Stimulated activated CD4-positive, alpha-beta T cell treated with anti-CD3 and anti-CD28 coated beads, Interleukin-15, amount 100 ng/mL, for 1 hour (primary cell): ENCODE measurements at places on chromosomes 13 and 19.

- no peak for DNase-seq
Measured at GRCh38 chr13:89550938-89551337, 1796.5 kb upstream of the MIR17HG start.

GRCh38 chr13:111006506-111007031 lies 91.7 kb upstream of the ANKRD10 start:
- DNase-seq: no peak

DNA sequence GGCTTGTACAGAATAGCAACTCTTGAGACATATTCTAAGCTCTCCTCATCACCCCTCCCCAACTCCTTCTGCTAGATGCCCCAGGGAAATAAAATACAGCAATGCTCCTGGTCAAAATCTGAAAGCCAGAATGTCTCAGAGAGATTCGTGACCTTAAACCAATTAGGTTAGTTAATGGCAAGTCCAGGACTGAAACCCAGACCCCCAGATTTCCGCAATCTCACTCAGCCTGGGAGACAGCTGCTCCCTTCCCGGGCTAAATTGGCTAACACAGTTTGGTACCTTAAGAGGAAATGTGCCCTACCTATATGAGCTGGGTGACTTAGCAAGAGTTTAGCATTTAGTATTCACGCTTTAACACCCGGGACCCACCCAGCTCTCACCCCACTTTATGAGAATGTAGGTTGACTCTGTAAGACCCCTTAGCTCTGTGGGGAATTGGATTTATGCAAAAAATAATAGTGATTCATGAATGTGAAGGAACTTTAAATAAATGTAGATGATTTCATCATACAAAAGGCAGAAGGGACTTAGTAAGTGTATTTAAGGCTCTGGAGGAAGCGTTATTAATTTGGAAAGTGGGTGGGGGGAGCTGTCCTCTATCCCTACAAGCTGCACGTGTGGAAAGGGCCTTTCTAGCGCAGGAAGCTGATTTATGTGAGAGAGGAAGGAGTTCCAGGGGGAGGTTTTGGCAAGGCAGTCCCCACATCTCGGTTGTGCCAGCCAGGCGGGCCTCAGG lies 1.1 kb downstream of the DLEU7 start:
- DNase-seq: no peak

DNA sequence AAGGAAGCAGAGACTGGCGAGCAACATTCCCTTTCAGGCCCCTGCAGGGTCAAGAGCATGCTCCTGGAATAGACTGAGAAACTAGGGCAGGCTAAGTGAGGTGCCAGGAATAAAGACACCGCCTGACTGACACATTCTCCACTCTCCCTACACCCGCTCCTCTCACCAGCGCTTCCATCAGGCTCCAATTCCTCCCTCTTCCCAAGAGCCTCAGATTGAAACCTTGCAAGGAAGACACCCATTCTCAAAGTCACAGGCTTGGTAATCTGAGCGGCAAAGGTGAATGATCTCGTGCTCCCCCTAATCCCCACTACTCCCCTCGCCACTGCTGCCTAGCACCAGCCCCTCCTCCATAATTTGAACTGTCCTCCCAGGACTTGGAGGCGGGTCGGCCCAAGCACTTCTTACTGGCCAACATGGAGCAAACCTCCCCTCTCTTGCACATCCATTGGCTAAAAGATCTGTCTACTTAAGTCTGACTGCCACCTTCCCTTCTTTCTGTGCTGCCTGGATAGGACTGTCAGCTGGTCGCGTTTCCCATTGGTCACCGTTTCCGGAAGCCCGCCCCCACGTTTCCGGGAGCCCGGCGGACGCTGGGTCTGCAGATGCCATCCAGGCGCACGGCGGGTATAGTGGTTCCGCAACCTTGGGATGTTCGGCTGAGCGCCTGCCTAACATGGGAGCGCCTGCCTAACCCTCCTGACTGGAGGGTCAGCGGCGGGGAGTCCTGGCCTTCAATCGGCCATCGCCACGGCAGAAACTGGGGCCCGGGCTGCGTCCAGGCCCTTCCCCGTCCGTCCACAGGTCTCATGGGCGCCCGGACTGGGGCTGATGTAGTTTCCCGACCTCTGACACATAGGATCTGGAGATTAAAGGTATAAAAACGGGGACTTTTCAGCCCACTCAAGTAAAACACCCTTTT lies 33.6 kb downstream of the ZNF383 start:
- DNase-seq: no peak

DNA sequence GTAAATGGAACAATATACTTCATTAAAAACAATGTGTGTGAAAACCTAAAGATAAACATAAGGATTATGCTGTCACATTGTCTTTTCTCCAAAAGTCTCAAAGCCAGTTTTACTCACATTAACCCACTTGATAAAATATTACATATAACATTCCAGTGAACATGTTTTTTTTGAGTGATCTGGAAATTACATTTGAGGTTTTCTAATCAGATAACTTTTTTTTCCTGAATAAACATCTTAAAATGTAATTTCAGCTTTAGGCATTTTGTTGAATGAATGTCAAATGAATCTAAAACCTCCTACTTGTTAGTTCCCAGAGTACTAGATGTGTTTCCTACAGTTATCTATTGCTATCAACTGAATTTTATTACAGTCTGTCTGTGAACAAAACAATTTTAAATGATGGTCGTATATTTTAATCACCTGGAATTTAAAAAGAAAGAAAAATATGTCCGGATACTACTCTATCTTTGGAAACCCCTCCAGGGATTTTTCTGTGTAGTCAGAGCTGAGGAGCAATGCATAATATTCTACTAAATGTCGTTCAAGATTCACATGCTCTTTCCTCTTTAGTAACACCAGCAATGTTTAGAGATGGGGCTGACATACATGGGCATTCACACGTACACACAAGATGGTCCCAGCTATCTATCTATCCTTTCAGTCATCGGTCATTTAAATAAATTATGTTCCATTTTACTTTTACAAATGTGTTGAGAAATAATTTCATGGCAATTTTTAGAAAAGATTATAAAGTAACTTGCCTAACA lies 283.9 kb downstream of the KLF12 start:
- DNase-seq: no peak
